ENCODE measurements at places on chromosomes 16 and 17.

- DNase-seq, result no peak
Measured at GRCh38 chr17:78072961-78073360, 55.6 kb downstream of the TMC6 start.

DNA sequence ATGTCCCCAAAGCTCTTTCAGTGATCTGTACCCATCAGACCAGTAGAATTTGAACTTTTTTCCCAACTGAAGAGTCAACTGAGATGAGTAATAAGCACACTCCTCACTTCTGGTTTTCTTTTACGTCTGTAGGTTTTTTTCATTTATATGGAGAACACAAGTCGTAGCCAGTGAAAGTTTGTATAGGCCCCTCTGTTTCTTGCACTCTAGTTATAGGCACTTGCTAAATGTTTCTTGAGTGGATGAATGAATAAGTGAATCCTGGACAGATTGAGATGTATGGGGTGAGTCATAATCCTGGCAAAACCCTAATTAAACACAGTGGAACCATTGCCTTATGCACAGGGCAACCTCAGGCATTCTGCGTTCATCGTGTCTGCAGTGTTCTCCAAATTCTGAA is 193.7 kb upstream of the TBX2 start:
- DNase-seq, result no peak

DNA sequence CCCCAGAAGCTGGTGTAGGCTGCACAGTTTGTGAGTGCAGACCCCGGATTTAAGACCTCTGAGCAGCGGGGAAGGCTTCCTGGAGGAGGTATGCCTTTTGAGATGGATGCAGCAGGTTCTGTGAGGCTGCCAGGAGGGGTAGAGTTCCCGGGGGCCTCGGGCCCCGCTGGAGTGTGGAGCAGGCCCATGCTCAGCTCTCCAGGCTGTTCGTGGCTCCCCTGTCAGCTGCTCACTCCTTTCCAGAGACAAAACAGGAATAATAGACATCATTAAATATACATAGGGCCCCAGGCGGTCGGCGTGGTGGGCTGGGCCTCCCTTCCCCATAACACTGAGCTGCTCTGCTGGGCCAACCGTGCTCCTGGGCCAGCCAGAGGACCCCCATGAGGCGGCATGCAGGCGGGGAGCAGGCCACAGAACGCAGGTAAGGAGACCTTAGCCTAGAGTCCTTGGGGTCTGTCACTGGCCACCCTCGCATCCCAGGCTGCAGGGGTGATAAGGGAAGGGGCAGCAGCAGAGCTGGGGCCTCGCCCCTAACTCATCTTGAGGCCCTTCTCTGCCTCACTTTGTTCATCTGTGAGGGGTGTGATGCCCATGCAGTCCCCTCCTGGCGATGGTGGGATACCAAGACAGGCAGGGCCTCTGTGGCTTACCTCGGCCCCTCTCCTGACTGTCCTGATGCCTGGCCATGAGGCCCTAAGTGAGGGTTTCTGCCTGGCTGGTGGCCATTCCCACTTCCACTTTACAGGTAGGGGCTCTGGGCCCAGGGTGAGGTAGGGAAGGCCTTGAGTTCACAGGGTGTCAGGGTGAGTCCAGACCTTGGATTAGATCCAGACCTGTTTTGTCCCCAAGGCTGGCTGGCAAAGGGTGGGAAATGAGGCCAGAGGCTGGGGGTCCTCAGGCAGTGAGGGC is at the start of gene MYO15A:
Gene MYO15A, plus strand, starts transcription at position 356 of the 912 bp plus-strand sequence. CDS start 10,045 bp downstream, outside the sequence.
- DNase-seq, result no peak

GRCh38 chr16:47568351-47568750 is 107.2 kb downstream of the PHKB start:
- DNase-seq, result no peak

GRCh38 chr17:49842371-49842770 is 5.5 kb downstream of the TAC4 start:
- no peak for DNase-seq

DNA sequence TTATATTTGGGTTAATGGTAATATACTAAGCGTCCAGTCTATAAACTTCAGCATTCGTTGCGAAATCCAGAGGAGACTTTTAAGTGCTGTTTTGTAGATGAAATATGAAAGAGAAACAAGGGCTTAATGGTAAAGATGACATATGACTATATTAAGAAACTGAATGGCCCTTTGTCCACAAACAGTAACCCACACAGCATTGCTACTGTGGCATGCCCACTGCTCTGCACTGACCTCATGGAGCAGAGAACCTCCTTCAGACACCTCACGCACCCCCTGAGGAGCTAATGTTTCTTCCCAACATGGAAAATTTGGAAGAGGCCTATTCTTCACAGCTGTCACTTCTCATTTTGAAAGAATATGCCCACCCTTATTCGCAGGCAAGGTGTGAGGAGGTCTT is 26.7 kb downstream of the ASPA start:
- no peak for DNase-seq

- DNase-seq, result no peak
Measured at GRCh38 chr16:1545044-1546040, 11.9 kb downstream of the TMEM204 start.

DNA sequence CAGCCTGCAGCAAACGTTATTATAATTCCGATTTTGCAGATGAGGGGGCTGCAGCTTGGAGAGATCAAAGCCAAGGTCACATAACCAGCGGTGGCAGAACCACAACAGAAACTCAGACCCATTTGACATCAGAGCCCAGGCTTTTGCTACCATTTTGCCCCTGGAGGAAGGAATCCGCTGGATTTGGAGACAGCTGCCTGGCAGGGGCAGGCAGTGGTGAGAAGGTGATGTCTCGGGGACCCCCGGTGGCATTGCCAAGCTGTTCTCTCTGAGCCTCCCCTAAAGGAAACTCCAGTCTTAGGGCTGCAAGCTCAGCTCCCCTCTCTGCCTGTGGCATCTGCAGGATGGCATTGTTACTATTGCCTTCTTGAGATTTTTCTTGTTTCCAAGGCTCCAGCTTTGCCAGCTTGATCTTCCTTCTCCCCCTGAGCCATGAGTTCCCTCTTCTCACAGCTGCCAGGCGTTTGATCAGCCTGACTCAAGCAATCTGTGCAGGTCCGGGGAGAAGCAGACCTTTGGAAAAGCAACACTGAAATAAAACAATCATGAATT is 40.8 kb downstream of the AIPL1 start:
- no peak for DNase-seq

- DNase-seq, result no peak
Measured at GRCh38 chr16:30553393-30553899, 4.7 kb downstream of the ZNF764 start.

DNA sequence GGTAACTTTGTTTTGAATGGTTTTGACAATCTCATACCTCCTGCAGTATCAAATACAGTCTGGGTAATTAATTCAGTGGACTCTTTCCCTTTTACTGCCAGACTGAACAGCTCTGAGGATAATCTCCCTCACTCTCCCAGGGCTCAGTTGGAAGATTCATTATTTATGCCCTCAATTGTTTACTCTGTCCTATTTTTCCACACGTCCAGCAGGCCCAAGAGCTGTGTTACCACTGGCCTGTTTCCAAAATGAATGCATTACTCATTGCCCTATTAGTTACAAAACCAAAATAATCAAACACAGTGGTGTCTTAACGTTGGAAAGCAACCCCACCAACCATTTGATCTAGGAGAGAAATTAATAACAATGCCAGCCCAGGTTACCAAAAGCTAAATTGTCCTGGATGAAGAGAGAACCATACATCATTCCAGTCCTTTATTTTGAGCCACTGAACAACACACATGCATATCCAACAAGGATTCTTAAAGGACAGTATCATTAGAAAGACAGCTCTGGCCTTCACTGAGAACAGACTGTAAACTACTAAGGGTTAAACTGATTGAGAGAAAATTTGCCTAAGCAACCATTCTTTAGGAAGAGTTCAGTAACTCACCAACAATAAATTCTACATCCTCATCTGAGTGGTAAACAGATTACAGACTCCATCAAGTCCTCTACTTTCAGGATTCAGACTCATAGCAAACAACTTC is 34.5 kb downstream of the FAM222B start:
- DNase-seq, result no peak

DNA sequence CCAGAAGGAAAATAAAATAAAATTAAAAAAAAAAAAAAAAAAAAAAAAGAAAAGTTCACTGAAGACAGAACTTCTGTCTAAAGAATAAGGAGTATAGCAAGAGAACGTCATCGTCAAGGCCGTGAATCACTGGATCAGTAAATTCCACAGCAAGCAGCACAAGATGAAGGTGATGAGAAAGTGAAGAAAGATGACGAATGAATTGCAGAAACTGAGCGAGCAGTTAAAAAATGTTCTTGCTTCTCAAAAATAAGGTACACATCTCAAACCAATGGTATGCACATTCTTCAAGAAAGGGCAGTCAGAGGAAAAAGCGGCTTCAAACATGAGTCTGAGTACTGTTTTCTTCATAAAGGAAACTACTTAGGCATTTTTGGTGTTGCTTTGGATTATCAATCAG is 104.7 kb downstream of the SMG6 start:
- DNase-seq, result no peak

DNA sequence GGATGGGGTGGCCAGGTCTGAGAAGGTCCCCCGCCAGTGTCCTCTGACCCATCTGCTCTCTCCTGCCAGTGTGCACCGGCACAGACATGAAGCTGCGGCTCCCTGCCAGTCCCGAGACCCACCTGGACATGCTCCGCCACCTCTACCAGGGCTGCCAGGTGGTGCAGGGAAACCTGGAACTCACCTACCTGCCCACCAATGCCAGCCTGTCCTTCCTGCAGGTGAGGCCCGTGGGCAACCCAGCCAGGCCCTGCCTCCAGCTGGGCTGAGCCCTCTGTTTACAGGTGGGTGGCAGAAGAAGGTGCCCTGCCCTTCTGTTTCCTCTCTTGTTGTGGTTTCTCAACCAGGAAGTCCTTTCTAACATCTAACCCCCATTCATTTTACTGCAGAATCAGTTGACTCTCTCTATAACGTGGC is 7.1 kb downstream of the ERBB2 start:
- DNase-seq, result no peak

- DNase-seq, result no peak
Measured at GRCh38 chr16:47719713-47720112, 258.6 kb downstream of the PHKB start.

DNA sequence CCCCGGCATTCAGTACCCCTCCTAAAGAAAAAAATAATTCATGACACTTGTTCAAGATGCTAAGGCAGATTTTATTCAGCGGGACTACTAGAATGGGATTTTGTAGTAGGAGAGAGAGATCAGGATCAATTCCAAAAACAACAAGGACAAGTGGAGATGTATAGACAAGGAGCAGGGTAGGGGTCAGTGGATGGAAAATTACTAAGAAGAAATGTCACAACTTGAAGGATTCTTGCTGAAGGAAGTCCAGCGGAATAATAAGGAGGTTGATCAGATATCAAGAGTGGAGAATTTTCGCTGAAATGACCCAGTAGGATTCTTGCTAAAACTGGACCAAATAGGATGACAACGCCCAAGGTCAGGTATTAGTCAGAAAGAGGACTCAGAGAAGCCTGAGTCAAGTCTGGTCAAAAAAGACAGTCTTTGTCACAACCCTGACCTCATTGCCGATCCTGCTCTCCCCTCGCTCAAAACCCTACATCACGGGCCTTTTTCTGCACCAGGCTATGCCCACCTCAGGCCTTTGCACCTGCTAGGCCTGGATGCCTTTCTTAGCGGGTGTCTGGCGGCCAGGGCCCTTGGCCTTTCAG is 36.9 kb downstream of the MMD start:
- no peak for DNase-seq

GRCh38 chr17:77556383-77557061 is 402.0 kb upstream of the TNRC6C start:
- DNase-seq, result no peak

- DNase-seq, result peak; percentile 7
Measured at GRCh38 chr17:30093463-30094147, 23.0 kb upstream of the NSRP1 start.

DNA sequence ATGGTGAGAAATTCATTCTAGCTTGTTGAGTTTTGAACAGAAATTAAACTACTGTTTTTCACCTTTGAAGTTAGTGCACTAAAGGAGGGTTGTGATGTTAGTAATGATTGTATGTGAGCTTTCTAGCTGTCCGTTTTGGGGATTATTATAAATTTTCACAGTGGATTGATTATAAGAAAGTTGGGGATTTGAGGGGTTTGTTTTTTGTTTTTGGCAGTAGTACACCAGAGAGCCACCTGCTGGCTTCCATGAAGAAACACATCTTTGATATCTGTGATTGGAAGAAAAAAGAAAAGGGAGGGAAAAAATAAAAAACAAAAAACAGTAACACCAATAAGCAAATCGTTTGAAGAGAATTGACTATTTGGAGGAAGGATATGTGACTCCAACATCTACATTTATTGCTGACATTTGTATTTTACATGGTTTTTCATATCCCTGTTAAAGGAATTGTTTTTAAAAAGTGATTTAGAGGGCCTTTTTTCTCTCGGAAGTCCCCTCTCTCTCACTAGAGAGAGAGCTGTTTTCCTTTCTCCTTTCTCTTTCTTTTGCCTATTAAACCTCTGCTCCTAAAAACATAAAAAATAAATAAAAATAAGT is 1469.5 kb upstream of the GOT2 start:
- DNase-seq, result no peak

- no peak for DNase-seq
Measured at GRCh38 chr16:30748634-30749445, 615 bp downstream of the PHKG2 start.

GRCh38 chr16:88295671-88296436 is 86.9 kb upstream of the ZNF469 start:
- no peak for DNase-seq

DNA sequence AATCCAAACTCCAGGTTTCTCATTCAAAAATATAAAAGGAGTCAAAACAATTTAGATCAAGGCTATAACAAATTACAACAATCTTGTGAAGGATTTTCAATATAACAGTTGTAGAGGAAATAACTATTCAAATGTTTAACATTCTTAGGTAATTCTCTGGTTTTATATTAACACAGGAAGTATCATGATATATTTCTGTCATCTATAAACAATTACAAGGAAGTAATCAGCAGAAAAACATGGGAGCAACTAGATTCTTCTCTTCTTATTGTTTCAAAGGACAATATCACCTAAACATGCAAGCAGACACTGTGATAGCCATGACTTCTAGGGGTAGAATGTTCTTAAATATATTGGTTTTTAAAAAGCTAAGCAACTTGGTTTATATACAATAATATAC is 49.9 kb downstream of the FBXL20 start:
- DNase-seq, result no peak

GRCh38 chr16:88363239-88363891 is 19.4 kb upstream of the ZNF469 start:
- no peak for DNase-seq

GRCh38 chr16:59849716-59850115 is 1115.6 kb upstream of the GOT2 start:
- DNase-seq, result no peak

DNA sequence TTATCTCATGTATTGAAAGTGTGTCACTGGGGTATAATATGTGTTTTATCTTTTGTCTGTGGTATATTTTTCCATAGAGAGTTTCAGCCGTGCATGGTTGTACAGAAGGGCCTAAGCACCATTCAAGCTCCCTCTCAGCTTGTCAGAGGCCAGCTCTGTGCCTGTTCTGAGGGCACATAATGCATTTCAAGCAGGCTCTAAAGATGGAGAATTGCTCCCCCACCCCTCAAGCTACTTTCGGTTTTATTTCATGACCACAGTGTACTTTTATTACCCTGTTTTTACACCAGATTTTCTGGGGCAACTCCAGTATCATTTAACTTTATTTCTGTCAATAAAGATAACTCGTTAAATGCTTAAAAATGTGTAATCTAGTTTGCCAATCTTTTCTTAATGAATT is 131.7 kb downstream of the SHISA6 start:
- no peak for DNase-seq
